ENCODE measurements at places on chromosomes 11 and 22. TPM values are rescaled to one million over a fixed set of nuclear protein-coding genes. Genes with fewer than 3 reads are reported as not detected.

The MMP11 gene
- total RNA-seq: 17.9 TPM

The CHID1 gene
- 87.7 TPM for total RNA-seq

- DNase-seq: no peak
These were observed 34.7 kb downstream of the SNX19 start for GRCh38 chr11:130881475-130882137.

DNA sequence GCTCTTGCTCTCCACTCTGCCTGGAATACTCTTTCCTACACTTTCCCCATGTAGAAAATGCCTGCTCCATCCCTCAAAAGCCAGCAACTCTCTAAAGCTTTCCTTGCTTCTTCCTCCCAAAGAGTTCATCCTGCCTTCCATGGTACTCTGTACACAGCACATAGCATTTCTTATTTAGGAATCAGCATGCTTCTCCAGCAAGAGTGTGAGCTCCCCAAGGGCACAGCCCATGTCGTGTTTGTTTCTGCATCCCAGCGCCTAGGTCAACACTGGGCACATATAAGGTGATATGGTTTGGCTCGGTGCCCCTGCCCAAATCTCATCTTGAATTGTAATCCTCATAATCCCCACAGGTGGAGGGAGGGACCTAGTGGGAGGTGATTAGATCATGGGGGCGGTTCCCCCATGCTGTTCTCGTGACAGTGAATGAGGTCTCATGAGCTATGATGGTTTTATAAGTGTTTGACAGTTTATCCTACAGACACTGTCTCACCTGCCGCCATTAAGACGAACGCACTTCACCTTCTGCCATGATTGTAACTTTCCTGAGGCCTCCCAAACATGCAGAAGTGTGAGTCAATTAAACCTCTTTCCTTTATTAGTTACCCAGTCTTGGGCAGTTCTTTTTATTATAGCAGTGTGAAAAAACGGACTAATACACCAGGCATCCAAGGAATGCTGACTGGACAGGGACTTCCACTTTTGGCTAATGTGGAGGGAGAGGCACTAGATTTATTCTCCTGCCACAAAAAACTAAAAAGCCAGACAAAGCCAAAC is 8.2 kb downstream of the VPS37C start:
- DNase-seq: no peak

GRCh38 chr22:23306926-23307325 is 126.6 kb downstream of the BCR start:
- no peak for DNase-seq

DNA sequence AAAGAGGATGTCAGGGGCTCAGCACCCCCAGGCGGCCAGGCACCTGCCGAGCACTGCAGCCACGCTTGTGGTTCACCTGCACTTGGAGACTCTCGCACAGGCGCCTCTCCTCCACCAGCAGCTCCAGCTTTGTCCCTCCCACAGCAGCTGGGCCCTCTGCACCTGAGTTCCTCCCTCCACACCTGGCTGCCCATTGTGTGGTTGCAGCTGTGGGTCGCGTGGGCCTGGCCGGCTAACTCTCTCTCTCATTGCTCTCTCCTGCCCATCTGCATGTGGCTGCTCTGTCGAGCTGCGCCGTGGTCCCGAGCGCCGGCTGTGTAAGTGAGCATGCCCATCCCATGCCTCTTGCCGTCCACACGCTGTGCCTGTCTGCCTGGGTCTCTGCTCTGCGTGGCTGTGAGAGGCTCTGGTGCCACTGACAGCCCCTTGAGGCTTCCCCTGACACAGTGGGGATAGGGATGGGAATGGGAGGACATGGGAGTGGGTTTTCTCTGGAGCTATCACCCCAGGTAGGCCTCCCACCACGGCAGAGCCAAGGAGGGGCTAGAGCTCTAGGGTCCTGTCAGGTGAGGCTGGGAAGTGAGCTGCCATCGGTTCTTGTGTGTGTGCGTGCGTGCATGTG is 8.5 kb upstream of the ACR start:
- no peak for DNase-seq

DNA sequence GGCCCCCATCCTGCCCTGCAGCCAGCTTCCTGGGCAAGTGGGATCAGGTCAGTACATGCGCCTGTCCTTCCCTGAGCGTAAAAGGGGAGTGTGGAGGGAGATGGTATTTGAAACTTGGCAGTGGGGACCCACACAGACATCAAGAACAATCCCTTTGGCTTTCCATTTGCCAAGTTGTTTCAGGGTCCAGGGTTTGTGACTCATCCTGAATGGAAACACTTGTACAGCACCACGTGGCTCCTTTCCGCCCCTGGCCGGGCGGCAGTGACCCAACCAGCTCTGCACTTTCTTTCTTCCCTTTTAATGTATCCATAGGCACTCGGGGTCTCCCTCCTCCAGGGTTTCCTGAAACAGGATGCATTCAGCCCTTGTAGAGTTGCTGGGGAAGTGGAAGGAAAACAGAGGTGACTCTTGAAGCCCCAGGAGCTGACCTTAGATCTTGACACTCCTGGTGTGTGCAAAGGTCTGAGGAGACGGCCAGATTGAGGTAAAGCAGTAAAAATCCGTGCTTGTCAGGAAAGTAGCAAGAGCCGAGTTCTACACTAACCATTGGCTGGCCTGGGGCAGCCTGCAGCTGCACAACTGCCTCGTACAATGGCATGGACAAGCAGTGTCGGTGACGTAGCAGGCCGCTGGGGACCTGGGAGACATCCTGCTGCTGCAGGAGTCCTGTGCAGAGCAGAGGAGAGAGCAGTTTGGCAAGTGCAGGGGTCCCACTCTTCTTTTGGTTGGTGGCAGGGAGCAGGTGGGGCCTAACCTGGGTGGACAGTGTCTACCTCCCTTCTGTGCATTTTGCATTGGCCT is 189.8 kb downstream of the SNX19 start:
- DNase-seq: no peak

- DNase-seq: no peak
These were observed 76.9 kb downstream of the PIWIL3 start for GRCh38 chr22:24697621-24698082.

The SLC22A25 gene
- total RNA-seq: not detected

DNA sequence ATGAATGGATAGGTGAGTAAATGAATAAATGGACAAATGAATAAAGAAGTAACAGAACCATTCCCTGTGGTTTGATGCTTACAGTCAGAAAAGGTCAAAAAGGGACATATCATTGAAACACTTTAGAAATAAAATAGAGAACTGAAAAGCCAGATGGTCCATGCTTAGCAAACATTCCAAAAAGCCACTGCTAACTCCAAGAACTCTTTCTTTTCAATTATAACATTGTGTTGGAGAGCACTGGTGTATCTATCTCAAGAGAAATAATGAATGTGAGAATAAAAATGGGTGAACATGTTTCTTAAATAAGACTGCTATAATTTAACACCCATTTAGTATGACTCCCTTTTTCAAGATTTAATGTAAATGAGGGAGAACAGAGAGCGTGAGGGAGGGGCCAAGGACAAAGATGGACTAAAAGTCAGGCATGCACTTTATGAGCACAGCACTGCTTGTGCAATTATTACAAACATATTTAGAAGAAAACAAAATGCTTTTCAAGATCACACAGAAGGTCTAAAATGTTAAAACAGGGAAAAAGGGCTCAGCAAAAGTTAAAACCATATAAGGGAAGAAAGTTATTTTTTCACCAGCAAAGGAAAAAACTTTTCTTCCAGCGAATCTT is 224.3 kb upstream of the PITPNB start:
- no peak for DNase-seq

DNA sequence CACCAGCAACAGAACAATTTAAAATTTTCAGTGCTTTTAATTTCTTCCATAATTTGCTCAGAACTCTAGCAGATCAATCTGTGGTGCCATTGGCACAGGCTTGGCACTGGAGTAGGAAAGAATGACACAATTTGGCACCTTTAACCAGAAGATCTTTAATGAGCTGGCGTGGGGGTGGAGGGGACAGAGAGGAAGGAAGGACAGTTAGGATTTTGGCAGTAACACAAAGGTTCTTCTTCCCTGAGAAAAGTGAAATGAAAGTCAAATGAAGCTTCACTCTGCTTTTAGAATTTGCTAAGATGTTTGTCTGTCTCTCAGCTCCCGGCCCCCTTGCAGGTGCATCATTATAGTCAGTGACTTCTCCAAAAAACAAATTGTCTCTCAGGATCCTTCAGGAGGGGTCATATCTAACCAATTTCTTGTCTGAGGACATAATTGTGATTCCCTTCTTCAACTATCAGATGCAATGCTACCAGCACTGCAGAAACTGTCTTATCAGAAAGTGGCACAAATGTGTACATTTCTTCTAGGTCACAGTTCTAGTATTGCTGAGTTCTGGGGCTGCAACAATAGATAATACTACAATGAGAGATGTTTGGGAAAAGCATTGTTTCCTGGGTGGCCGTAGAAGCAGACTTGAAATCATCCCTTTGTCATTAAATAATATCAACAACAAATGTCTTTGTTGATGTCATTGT is 66.8 kb downstream of the CSTPP1 start:
- no peak for DNase-seq

GRCh38 chr11:6238902-6239301 is at the start of gene CNGA4:
TSS of gene CNGA4 (plus strand) at chr11:6239089. CDS start at chr11:6239207, 118 bp downstream.
- DNase-seq: no peak

The LRRC4C gene
- total RNA-seq: not detected

The TMEM86A gene
- 2.9 TPM for total RNA-seq

DNA sequence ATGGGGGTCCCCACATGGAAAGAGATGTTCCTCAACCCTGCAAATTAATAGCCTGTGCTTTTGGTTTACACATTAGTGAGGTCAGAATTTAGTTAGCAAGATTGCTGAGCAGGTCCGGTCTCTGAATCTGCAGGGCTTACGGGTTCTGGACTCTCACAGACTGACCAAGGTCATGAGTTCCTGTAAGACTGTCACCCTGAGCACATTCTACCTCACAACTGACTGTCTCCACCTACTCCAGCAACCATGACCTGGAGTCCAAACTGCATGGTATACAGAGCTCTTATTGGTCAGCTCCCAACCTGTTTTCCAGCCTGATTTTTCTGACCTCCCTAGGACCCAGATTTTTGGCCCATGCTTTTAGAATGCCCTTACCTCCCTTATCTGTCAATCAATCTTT is 28.2 kb downstream of the DKK3 start:
- DNase-seq: no peak

DNA sequence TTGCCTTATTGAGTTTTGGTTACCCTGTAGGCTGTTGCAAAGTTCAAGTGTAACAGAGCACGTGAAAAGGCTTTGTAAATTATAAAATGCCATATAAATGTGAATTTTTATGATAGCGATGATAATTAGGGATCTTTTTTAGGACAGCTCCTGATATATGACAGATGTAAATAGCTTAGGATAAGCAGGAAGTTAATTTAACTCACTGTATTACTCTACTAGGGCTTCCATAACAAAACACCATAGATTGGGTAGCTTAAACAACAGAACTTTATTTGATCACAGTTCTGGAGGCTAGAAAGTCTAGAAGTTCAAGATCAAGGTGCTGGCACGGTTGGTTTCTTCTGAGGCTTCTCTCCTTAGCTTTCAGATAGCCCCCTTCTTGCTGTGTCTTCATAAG is 17.0 kb upstream of the PDE3B start:
- DNase-seq: no peak

The MAJIN gene
- 0.68 TPM for total RNA-seq

The WNT11 gene
- not detected for total RNA-seq

The MS4A10 gene
- total RNA-seq: not detected
